ENCODE measurements at places on chromosomes 5 and 9. TPM values are rescaled to one million over a fixed set of nuclear protein-coding genes. Genes with fewer than 3 reads are reported as not detected.

Gene CCDC192
- total RNA-seq, result 1.2 TPM

Gene KIF4B
- not detected for total RNA-seq

Gene SEC16A
- total RNA-seq, result 102 TPM

Gene CAMK4
- 3.0 TPM for total RNA-seq

Gene SLC6A19
- total RNA-seq, result not detected

DNA sequence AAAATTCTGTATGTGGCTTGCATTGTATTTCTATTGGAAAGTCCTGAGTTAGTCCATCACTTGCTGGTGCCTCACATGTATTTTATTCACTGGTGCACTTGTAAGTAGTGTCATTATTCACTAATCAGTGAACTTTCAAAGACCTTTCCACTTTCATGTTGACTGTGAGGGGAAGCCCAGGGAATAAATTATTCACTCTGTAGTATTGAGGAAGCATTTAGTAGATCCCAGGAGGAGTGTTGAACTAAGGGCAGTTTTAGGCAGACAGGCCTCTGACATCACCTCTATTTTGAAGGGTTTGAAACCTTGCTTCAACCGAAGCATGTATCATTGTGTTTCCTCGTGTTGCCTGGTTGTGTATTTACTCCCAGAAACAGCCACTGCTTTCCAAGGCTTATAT, 705.4 kb upstream of the RIOK2 start:
- no peak for DNase-seq

- no peak for DNase-seq
Measured at GRCh38 chr5:172762214-172763119, 8.5 kb downstream of the DUSP1 start.

Gene TAF1L
- total RNA-seq, result not detected

DNA sequence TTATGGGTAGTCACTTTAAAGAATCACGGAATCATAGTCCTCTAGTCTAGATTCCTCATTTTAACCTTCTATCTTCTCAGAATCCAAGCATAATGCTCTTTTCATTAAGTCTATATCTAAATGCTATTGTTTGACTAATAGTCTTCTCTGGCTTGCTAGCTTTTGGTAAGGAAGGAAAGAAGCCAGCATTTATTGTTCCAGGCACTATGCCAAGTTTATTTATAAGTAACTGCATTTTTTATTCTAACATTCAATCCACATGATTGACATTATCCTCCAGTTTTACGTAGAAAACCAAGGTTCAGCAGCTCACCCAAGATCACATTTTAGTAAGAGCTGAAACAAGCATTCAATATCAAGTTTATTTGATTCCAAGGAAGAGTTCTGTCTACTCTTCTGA, 254.2 kb downstream of the SAXO1 start:
- DNase-seq, result no peak

Gene INSYN2B
- total RNA-seq, result not detected

DNA sequence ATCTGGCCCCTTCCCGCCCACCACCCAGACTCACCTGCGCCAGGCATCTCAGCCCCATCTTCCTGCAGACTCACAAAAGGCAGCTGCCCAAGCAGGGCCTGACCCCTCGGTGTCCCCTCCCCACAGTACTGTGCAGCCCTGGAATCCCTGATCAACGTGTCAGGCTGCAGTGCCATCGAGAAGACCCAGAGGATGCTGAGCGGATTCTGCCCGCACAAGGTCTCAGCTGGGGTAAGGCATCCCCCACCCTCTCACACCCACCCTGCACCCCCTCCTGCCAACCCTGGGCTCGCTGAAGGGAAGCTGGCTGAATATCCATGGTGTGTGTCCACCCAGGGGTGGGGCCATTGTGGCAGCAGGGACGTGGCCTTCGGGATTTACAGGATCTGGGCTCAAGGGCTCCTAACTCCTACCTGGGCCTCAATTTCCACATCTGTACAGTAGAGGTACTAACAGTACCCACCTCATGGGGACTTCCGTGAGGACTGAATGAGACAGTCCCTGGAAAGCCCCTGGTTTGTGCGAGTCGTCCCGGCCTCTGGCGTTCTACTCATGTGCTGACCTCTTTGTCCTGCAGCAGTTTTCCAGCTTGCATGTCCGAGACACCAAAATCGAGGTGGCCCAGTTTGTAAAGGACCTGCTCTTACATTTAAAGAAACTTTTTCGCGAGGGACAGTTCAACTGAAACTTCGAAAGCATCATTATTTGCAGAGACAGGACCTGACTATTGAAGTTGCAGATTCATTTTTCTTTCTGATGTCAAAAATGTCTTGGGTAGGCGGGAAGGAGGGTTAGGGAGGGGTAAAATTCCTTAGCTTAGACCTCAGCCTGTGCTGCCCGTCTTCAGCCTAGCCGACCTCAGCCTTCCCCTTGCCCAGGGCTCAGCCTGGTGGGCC, 1.9 kb downstream of the IL13 start:
- DNase-seq, result no peak

- no peak for DNase-seq
Measured at GRCh38 chr9:38629511-38629910, 9.1 kb upstream of the ANKRD18A start.

Gene MYOZ3
- 2.6 TPM for total RNA-seq

DNA sequence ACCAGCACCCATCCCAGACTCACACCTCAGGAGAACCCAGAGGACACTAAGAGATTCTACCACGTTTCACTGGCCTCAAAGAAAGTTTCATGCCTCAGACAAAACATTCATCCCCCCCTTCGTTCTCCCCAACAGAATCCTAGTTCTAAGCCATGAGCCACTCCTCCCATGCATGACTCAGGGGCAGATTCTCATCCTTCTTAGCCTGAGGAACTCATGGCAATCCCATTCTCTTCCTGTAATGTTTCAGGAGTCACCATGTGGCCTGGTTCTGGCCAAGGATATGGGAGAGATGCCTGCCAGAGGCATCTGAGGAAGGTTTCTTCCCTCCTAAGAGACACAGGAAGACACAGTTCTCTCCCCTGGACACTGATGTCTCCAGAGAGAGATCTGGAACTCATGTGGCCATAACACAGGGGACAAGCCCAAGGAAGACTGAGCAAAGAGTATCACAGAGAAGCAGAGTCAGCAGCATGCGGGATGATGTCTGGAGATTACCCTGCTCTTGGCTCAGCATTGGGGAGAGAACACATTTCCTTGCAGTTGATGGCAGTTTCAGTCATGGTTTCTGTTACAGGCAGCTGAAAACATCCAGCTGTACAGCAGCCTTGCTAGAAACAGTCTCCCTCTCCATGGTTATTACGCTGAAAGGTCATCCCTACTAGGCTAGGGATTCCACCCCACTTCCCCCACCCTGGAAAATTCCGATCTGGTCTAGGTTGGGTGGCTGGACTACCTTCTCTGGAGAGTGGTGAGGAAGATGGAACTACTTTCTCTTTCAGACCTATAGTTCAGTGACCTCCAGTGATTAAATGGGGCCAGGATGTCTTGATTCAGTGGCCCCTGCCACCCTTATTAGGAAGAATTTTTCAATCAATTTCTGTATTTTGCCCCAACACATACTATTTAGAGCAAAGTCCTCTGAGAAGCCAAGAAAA, 115.4 kb downstream of the ZNF608 start:
- DNase-seq, result no peak

DNA sequence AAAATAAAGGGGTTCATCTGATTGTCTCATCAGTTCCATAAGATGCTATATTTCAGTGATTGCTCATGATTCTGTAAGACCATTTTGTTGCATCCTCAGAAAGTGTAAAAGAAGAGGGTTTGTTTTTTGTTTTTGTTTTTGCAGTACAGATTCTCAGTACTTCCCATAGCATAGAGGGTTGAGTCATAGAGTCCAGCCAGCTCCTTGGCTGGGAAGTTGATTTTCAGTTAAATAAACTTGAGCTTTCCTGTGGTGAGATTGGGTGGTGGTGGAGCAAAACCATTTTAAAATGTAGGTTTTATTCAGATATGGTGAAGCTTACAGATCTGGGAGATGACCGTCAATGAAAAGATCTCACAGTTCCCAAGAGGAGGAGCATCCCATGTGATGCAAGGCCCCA, 48.2 kb downstream of the DAPK1 start:
- DNase-seq, result no peak

- DNase-seq, result no peak
Measured at GRCh38 chr5:21654-22233, 70.2 kb upstream of the PLEKHG4B start.

Gene PCDHGA7
- 5.8 TPM for total RNA-seq

Gene ABO
- total RNA-seq, result 25.4 TPM

DNA sequence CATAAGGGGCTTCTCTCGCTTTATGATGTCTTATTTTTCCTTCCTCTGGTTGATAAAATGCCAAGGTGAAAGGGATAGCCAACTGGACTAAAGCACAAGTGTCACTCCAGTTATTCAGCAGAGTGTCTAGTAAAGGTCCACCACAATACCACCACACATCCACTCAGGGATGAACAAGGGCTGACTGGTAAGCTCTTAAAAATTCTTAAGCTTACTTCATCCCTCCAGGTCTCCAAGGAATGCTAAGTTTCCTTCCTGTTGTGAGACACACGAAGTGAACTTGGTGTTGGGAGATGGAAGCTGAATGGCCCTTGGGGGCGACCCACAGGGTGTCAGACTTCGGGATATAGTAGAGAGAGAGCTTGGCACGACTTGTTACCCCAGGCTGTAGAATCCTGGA, 3.2 kb upstream of the HMGCS1 start:
- no peak for DNase-seq

DNA sequence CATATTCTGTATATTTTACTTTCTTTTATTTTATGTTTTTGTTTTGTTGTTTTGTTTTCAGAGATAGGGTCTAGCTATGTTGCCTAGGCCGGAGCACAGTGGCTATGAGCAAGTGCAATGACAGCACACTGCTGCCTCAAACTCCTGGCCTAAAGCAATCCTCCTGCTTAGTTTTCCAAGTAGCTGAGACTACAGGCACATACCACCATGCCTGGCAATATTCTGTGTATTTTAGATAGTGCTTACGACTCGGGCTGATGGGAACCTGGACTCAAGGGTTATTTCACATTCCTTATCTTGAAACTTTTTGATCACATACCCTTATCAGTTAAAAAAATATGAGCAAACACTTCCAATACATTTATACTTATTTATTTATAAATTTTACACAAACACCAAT, 119.0 kb upstream of the STARD4 start:
- no peak for DNase-seq

DNA sequence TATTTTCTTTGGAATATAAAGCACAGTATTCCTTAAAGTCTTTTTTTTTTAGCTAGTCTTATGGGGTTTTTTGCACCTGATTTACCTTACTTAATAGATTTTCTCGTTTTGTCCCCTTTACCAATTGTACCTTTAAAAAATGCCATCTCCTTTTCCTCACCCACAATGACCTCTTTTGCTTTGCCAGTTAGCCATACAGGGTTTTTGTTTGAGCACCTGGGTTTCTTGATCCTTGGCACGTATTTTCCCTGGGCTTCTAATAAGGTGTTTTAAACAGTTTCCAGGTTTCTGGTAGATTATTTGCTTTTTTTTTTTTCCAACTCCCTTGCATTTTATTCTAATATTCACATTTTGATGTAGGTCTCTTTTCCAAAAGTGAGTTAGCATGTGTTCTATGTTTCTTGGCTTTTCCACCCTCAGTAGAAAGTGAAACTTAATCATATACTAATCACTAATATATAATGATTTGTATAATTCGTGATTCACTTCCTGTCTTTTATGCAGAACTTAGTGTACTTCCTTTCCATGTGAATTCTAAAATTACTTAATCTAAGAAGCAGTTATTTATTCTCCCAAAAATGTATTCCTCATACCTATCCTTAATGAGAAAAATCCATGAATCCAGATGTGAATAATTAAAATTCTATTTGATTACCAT, 673.9 kb upstream of the RGMB start:
- DNase-seq, result no peak

GRCh38 chr5:102554082-102554481, 55.3 kb upstream of the SLCO6A1 start:
- no peak for DNase-seq

DNA sequence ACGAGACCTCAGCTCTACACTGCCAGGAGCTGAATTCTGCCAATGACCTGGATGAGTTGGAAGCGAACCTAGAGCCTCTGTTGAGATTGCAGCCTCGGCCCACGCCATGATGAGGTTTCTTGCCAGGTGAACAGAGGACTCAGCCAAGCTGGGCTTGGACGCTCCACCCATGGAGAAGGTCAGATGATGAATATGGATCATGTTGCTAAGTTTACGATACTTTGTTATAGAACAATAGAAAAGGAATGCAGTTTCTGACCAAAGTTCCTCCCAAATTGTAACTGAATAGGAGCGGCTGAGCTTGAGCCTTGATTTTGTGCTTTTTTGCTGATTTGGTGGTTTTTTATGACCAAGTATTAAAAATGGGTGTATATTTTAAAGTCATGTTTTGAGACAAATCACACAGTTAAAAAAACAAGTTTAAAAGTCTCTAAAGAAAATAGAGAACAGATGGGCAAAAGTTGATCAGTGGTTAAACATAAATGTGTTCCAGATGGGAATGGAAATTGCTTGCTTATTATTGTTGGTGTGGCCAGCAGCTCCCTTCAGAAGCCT, 32.9 kb downstream of the ROPN1L start:
- no peak for DNase-seq

Gene AMBP
- 0.99 TPM for total RNA-seq

DNA sequence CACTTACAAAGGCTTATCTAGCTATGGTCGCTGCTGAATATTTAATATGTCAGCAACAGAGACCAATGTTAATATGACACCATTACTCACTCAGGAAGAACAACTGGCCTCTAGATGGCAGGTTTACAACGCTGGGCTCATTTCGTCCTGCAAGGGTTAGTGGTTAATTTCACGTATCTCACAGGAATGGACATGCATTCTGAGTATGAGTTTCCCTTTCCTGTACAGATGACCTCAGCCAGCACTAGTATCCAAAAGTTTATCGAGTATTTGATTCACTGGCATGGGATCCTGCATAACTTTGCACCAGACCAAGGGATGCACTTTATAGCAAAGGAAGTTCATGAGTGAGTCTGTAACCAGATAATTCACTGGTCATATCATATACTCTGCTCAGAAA, 8.7 kb upstream of the TRPC7 start:
- DNase-seq, result no peak

Gene FAXDC2
- 15.0 TPM for total RNA-seq

Measured in ureter (tissue), 1 donor.